ENCODE measurements at places on chromosomes 1 and 21.

- peak; percentile 37 for DNase-seq
Observed at GRCh38 chr1:33097137-33097611, 16.2 kb downstream of the AZIN2 start.

GRCh38 chr1:201708085-201708512 lies 120.9 kb upstream of the IPO9 start:
- DNase-seq = peak; percentile 62

GRCh38 chr21:33069994-33070743 lies at the start of gene OLIG1:
OLIG1 (plus strand) TSS chr21:33070141; CDS start chr21:33070247, 106 bp downstream.
- no peak for DNase-seq

DNA sequence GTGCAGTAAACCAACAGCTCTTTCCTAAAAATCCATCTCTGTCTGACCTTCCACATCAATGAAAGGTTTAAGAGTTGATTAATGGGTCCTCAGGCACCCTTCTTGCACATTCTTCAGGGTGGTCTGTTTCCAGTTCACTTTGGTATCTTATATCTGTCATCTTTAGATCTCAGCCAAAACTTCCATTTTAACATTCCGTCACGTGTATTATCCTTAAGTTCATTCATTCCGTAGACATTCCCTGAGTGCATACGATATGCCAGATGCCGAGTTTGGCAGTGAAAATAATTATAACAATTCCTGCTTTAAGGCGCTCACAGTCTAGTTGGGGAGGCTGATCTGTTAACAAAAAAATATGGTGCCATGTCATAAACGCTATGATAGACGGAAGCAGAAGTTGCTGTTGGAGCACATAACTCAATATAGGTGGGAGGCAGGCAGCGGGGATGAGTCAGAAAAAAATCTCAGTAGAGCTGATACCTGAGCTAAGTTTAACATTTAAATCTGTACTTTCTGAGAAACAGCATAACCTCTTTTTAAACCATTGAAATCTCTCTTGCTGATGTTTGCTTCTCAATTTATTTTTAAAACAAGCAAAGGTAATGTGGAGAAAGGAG lies 59.6 kb upstream of the HOOK1 start:
- peak; percentile 57 for DNase-seq

DNA sequence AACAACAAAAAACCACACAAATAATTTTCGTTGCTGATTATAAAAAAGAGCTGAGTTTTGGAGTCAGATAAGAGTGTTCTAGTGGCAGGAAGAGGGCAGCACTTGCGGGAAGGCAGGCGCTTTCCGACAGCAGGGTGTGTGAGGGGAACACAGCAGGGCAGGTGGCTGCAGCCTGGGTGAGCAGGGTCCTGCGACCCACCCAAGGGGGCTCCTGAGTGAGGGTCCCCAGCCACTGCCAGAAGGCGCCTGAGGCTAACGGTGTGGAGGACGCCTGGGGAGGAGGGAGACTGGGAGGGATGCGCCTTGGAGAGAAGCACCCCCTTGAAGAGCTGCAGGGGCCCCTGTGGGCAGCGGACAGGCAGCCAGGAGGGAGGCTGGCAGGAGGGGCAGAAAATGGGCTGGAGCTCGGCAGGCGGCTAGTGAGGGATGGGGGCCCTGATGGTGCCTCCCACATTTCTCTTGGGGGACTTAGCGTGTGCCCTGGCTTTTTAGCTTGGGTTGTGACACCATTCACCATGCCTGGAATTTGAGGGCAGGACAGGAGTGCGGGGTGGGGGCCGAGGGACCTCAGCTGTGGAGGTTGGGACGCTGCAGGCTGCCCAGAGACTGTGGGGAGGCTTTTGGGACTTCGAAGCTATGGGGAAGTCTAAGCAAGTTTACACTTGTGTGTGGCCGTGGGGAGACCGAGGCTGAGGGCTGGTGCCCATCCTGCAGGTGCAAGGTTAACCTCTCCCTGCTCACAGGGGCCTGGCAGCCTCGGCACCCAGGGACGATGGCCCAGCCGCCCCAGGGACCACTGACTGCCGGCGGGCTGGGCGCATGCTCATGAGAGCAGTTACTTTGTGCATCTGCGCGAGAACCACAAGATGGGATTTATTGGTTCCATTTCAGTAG lies 111.4 kb downstream of the SIK1 start:
- no peak for DNase-seq

DNA sequence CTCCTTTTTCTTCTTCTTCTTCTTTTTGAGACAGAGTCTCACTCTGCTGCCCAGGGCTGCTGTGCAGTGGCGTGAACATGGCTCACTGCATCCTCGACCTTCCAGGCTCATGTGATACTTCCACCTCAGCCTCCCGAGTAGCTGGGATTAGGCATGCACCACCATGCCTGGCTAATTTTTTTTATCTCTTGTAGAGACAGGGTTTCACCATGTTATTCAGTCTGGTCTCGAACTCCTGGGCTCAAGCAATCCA lies 13.0 kb upstream of the PADI1 start:
- no peak for DNase-seq

- no peak for DNase-seq
Observed at GRCh38 chr1:54391450-54392209, 14.6 kb downstream of the SSBP3 start.

- DNase-seq = peak; percentile 54
Observed at GRCh38 chr1:205950826-205951549, 7.7 kb upstream of the SLC26A9 start.

- no peak for DNase-seq
Observed at GRCh38 chr1:154819628-154820590, 50.2 kb downstream of the KCNN3 start.

- peak; percentile 59 for DNase-seq
Observed at GRCh38 chr1:61056573-61057439, 25.6 kb upstream of the NFIA start.

DNA sequence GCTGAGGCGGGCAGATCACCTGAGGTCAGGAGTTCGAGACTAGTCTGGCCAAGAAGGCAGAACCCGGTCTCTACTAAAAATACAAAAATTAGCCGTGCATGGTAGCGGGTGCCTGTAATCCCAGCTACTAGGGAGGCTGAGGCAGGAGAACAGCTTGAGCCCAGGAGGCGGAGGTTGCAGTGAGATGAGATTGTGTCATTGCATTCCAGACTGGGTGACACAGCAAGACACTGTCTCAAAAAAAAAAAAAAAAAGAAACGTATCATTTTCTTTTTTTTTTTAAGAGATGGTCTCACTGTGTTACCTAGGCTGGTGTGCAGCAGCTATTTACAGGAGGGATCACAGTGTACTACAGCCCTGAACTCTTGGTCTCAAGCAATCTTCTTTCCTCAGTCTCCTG lies 47.3 kb downstream of the ITGB3BP start:
- DNase-seq = peak; percentile 5

All from fibroblast of skin of right quadriceps (primary cell).